ENCODE measurements at places on chromosomes 16 and 17.
A peak's percentile ranks its signal among the peaks of the same experiment; 100 is the strongest.

DNA sequence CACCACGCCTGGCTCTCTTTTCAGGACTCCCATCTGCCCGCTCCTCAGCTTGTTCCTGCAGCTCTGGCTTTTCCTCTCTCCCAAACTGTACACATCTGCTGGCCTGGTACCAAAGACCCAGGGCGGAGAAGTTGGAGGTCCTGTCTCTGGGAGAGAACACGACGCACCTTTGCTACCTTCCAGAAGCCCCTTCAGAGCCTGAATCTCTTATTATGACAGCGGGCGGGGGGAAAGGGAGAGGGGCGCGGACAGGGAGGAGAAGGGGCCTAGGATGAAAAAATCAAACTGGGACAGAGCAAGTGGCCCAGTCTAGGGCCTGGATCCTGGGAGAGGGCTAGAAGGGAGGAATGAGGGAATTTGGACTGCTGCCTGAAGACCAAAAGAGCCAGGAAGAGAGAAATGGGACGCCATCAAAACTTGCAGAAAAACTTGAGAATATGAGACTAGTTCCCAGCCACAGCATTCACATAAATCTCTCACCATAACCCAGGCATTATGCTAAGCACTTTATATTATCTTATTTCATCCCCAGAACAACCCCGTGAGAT is 2.5 kb upstream of the PER1 start:
- no peak for DNase-seq

DNA sequence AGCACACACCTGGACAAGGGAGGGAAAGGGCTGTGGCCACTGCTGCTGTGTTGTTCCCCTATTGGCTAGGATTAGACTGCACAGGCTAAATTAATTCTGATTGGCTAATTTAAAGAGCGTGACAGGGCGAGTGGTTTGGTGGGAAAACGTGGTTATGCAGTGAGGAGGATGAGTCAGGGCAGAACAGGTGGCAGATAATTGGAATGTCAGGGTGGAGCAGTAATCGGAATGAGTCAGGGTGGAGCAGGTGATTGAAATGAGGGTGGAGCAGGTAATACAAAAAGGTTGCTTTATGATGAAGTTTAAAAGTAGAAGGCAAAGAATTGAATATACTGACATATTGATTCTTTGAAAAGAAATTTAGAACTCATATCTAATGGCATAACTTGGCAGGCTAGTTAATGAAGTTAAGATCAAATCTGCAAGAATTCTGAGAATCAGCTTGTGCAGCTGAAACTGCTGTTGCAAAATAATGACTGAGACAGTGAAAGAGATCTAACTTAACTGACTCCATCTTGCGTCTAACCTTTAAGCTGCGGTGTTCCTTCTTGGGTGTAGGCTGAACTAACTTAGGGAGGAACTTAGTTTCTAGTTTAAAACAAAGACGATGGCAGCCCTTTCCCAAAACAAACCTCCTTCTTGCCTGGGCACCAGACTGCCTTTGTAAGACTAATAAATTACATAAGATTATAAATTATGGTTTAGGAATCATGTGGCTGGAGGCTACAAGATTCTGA is 174.3 kb downstream of the UTP18 start:
- DNase-seq: no peak

GRCh38 chr16:5477251-5477650 is 379.7 kb upstream of the EEF2KMT start:
- DNase-seq: no peak

- no peak for DNase-seq
Observed at GRCh38 chr16:17304491-17305119, 166.2 kb downstream of the XYLT1 start.

DNA sequence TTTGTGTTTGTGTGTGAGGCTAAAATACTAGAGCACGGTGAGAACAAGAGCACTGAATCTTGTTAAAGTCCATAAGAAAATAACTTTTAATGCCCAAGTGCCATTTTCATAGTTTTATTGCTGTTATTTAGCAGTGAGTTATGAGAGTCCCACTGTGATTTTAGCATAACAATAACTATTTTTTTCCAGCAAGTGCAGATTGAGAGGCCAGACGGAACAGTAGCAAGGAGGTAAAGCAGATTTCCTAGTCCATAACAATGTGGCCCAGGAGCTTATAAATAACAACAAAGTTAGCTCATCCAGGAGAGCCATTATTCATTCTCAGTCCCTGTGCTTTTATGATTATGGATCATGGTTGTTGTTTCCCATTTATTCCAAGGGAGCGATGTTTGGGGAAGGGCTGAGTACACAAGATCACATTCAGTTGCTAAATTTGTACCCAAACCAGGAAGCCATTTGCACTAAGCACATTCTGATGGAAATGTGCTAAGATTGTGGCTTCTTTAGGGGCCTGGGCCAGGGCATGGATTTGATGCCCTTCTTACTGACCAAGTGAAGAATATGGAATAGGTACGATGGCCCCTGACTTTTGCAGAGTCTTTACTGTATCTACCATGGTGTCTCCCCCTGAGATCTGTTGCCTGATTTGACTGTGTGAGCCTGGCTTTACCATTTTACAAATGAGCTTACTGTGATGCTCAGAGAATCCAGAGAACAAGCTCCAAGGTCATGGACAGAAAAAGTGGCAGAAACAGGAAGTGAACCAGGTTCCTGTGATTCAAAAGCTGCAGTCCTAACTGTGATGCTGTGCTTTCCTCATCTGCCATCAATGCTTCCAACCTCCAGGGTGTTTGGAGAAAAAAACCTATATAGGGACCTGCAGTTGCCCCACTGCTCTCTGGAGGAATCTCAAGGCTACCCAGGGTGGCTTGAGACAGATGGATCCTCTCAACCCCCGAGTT is 204.7 kb upstream of the HSBP1 start:
- DNase-seq: no peak

DNA sequence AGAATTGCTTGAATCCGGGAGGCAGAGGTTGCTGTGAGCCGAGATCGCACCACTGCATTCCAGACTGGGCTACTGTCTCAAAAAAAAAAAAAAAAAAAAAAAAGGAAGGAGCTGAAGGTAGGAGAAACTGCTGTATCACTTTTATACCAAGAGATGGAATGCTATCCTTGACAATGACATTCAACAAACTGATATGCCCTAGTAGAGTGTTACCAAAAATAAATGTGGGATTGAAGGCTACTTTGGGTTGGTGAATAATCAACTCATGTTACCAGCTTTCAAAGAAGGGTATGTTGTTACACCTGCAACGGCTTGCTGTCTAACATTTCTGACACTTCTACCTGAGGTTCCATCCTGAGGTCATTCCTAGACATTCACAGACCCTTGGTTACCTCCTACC is 84.9 kb downstream of the TEX14 start:
- DNase-seq: no peak

- no peak for DNase-seq
Observed at GRCh38 chr17:55708175-55708974, 14.3 kb downstream of the TMEM100 start.

DNA sequence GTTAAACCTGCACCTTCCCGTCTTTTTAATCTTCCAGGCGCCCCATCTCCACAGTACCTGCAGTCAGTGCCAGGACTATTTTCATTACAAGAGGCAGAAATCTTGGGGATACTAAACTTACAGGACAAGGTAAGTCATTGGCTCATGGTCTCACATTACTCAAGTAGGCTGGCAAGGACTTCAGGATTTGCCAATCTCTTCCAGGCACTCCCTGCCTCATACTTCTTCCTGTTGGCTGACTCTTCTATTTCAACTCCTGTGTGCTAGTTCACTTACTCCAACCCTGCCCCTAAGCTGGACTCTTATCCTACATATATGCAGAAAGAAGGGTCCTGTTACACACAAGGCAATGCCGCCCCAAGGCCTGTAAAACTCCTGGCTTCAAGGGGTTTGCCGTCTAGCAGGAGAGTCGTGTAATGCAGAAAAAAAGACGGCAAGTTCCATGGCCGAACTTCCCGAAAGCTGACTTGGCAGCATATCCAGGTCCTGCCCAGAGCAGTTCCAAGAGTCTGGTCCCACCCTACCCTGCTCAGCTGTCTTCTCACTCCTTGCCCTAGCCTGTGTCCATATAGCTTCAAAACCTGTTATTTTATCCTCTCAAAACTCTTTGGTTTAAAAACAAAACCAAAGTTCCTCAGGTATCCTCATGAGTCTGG is 14.8 kb downstream of the ERN1 start:
- DNase-seq: no peak

GRCh38 chr16:15529673-15530072 is 95.3 kb downstream of the BMERB1 start:
- no peak for DNase-seq

GRCh38 chr17:45656527-45657181 is 127.5 kb upstream of the CRHR1 start:
- no peak for DNase-seq

- DNase-seq: no peak
Observed at GRCh38 chr17:53635444-53635843, 187.3 kb upstream of the KIF2B start.

GRCh38 chr17:81456091-81456490 is 56.5 kb downstream of the ACTG1 start:
- DNase-seq: no peak

DNA sequence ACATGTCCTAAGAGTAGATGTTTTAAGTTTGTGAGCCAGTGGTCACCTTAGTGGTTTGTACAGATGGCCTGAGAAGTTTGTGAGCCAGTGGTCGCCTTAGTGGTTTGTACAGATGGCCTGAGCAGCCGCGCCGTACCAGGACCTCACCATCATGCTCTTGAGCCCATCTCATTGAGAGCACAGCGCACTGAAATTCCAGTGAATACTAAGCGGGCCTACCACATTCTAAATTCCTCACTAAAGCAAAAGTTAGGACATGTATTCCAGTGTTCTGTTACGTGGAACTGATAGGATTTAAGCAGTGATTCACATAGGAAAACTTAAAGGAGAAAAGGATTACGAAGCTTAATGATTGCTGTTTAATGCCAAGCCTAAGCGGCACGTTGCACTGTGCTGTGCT is 3.9 kb downstream of the USP10 start:
- DNase-seq: no peak

GRCh38 chr17:8991514-8992285 is 26.2 kb upstream of the PIK3R5 start:
- peak; percentile 23 for DNase-seq

DNA sequence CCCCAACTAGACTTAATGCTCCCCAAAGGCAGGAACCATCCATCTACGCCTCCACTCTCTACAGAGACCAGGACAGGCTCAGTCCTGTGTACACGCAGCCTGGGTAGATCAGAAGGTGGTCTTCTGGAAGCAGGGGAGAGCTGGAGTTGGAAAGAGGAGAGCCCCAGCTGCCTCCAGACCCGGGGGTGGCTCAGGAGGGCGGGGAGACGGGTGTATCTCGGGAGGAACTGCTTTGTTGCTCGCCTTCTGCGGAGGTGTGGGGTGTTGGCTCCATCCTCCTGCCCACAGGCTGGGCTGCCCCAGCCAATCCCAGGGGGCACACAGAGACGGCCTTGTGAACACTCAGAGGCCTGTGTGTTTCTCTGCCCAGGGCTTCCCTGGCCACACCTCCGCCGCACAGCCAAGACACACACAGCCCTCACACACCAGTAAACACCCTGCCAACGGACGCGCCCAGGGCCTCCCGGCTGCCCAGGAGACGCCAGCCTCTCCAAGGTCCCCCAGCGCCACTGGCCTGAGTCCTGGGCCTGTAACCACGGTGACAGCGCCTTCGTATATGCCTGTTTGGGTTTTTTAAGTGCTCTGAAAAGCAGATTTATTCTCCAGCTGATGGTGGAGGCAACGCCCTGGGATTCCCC is 143.4 kb upstream of the CDC42EP4 start:
- no peak for DNase-seq

GRCh38 chr17:66775271-66775670 is 59.6 kb upstream of the CACNG5 start:
- DNase-seq: no peak

DNA sequence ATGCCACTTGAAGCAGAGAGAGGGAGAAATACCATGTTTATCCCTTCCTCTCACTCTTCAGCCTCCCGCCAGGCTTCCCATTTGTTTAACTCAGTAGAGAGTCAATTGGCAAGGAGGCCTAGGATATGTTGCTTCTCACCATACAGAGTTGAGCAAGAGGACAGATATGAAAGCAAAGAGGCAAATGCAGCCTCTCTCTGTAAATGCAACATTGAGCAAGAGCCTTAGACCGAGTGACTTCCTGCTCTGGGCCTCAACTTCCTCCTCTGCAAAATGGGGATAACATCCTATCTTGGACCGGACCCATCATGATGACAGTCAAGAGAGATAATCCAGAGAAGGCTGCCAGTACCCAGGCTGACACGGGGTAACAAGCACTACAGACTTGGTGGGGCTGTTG is 36.8 kb downstream of the SOCS1 start:
- DNase-seq: no peak

GRCh38 chr17:17422641-17423040 is 54.2 kb upstream of the MED9 start:
- DNase-seq: no peak

GRCh38 chr17:29682987-29683386 is 60.3 kb upstream of the CORO6 start:
- no peak for DNase-seq

DNA sequence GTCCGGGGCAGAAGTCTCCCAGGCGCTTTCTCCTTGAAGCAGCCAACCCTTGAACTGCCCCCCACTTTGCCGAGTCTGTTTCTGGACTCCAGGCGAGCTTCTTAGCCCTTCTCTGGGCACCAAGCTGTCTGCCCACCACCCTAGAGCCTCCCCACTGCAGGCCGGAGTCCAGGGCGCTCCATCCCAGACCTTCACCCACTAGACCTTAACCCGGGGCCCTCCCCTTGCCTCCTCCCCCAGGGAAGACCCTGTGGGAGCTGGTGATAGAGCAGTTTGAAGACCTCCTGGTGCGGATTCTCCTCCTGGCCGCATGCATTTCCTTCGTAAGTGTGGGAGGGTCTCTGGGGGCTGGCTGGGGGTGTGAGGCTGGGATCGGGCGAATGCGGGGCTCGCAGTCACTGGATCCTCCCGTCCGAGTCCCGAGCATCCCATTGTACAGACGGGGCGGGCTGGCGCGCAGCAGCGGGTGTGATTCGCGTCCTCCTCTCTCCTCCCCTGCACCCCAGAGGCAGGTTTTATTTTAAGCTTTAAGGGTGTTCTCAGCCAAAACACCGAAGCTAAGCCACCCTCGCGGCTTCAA is 1.1 kb downstream of the ATP2A1 start:
- no peak for DNase-seq

DNA sequence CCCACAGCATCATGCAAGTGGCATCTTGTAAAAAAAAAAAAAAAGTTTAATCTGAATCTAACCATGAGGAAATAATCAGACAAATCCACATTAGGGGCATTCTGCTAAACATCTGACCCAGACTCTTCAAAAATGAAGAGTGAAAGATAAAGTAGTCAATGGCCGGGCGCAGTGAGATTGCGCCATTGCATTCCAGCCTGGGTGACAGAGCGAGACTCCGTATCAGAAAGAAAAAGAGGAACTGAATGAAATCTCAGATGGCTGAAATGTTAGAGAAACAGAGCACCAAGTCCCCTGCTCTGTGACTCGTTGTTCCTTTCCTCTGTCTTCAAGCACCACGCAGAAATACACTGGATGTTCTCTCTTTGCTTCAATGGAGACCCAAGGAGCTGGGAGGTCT is 12.7 kb upstream of the RNF135 start:
- DNase-seq: no peak
